ENCODE measurements at places on chromosomes 11 and 22.

DNA sequence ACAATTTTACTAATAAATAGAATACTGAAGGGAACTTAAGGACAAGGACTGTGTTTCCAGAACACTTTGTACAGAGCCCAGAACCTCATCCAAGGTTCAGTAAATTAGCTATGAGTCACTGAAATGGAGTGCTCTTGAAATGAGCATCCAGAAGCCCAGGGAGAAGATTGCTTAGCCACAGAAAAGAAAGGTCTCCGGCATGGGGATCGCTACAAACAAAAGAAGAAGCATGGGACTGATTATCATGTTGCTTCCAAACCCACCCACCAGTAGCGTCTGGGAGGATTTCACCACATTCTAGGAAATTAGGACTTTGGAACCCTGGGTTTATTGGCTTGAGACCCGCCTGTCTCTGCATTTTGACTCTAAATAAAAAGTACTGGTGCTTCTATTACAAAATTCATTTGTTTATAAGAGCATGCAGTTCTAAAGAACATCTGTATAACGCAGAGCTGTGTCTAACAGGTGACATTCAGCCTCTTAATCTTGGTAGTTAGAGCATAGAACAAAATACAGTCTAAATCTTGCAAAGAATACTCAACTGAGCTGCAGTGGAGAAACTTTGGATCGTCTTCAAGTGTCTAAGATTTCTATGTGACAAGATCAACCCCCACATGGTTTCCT is 35.9 kb upstream of the SESN3 start:
- no peak for DNase-seq

DNA sequence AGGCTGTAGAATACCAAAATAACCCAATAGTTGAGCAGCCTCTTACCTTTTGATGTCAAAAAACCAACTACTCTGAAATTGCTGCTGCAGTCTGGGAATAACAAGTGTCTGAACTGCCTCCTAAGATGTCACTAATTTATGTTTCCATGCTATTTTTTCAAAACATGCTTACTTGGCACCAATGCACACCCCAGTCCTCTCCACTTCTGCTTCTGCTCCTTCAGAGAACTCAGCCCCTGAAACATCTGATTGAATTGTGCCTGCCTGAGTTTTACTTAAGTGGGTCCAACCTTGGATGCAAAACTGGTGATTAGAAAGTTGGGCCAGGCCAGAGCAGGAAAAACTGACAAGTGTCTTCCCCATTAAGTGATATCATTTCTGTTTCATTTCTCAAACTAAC is 24.6 kb upstream of the TMEM218 start:
- DNase-seq = no peak

GRCh38 chr11:12165237-12165875 is 55.0 kb downstream of the MICAL2 start:
- no peak for DNase-seq

- no peak for DNase-seq
Observed at GRCh38 chr22:39364714-39365491, 15.1 kb downstream of the SYNGR1 start.

DNA sequence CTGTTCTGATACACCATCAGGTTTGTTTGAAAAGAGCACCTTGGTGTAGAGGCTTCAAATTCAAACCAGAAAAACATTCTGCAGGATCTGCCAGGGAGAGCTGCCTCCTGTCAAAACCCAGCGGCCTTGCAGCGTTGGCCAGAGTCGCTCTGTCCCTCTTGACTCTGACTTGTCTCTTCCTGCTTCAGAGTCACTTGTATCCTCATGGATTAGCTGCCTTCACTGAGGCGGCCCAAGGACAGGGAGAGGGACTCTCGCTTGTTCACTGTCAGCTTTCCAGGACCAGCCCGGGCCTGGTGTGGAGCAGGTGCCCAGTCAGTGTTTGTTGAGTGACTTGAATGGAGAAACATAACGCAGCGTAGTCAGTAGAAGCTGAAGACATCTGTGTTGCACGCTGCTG is 18.0 kb downstream of the TBC1D22A start:
- DNase-seq = no peak

DNA sequence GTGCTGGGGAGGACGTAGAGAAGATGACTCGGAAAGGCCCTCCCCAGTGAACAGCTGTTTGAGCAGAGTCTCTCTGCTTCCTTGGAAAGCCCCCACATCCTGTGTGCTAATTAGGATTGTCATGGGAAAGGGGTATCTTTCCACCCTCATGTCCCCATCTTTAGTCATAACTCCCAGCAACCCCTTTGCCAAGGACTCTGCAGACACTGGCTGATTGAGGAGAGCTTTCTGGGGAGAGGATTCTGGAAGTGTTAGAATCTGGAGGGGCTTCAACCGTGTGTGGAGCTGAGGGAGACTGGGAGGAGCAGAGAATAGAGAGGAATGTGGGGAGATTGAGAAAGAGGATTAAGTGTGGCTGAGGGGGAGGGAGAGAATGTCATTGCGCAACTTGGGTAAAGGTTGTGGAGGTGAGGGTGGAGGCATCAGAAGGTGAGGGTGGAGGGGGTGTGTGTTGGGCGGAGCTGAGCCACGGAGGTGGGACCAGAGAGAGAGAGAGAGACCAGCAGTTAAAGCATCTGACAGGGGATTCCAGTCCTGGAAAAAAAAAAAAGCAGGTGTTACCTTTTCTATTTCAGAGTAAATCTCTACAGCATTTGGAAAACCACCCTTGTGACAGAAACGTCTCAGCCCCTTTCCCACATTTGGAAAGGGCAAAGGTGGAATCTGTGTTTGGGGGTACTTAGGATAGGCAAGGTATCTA is 2.2 kb downstream of the DTX4 start:
- no peak for DNase-seq

DNA sequence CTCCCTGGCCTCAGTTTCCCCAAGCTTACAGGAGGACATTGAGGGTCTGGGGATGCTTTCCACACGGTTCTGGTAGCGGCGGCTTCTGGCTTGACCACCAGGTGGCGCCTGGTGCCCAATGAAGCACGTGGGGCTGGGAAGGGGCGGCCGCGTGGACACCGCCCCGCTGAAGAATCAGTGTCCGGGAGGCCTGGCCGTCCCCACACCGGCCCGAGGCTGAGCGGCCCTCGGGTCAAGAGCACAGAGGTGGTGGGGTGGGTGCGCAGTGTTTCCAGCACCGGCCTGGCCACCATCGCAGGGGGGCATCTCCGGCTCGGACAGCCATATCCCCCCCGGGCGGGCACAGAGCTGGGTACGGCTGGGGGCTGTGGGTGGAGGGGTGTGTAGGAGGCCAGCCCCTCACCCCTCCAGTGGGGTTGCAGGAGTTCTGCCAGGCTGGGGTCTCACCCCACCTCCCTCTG is 27.8 kb upstream of the PPARA start:
- peak; percentile 47 for DNase-seq
